DMS 273 treated with DMSO at 0.1 percent for 48 hours (cell line): ENCODE measurements at places on chromosomes 3 and 15.
A peak's percentile ranks its signal among the peaks of the same experiment; 100 is the strongest.

DNA sequence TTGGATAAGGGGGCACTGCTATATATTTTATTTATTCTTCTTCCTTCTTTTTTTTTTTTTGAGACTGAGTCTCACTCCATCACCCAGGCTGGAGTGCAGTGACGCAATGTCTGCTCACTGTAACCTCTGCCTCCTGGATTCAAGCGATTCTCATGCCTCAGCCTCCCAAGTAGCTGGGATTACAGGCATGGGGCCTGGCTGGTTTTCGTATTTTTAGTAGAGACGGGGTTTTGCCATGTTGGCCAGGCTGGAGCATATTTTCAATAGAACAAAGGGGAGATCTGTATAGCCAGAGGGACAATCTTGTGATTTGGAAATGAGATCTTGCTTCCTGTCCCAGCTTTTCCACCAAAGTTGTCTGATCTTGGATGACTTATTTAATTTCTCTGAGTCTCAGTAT, 133.1 kb upstream of the ABHD17C start:
- DNase-seq: no peak

DNA sequence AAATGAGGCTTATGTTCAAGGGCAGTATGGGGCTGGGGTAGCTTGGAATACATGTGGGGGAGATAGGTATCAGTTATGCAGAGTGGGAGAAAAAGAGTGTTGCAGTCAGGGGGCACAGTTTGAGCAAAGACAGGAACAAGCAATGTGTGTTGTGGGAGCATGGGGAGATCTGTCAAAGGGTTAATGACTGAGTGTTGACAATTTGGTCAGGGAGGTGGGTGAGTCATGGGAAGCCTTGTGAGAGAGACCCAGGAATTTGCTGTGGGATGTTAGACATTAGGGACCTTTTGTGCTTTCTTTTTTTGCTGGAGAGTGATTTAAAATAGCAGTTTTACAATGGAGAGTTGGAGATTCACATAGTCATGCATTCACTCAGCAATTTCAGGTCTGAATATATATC, 221.6 kb upstream of the NR2E3 start:
- no peak for DNase-seq

GRCh38 chr3:191005790-191006189, 143.3 kb upstream of the GMNC start:
- no peak for DNase-seq

- DNase-seq: no peak
Measured at GRCh38 chr3:58173669-58174398, 36.9 kb downstream of the DNASE1L3 start.

- no peak for DNase-seq
Measured at GRCh38 chr15:54250326-54250725, 272.1 kb downstream of the UNC13C start.

DNA sequence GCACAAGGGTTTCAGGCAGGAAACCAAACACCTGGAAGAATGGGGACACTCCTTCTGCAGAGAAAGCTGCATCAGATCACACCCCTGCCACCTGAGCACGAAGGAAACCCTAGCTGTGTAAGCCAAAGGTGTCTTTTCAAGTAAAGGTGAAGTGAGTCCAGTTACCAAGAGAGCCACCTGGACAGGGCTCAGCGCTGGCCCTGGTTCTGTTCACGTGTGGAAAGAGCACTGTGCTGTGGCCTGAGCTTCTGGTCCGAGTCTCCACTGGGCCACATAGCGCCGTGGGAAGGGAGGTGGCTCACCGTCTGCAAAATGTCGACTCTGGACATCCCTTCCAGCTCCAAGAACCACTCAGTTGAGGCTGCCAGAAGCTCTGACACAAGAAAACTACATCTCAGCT, 151.1 kb downstream of the ADAMTS17 start:
- no peak for DNase-seq

GRCh38 chr3:13868844-13869724, 10.8 kb downstream of the WNT7A start:
- no peak for DNase-seq

DNA sequence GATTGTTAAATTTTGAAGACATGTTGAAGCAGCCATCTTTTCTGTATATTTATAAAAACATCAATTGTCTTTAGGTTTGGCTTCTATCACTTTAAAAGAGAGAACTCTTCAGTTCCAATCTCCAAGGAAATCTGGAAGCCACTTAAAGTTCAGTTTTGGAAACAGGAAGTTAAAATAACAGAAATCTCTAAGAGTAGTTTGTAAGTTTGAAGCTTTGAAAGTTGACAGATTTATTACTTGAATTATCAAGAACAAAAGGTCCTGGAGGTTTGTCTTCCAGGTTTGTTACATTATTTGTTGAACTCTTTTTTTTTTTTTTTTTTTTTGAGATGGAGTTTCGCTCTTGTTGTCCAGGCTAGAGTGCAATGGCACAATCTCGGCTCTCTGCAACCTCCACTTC, 30.0 kb downstream of the RNF111 start:
- no peak for DNase-seq

- DNase-seq: no peak
Measured at GRCh38 chr15:101136381-101137268, 115.2 kb downstream of the CHSY1 start.

DNA sequence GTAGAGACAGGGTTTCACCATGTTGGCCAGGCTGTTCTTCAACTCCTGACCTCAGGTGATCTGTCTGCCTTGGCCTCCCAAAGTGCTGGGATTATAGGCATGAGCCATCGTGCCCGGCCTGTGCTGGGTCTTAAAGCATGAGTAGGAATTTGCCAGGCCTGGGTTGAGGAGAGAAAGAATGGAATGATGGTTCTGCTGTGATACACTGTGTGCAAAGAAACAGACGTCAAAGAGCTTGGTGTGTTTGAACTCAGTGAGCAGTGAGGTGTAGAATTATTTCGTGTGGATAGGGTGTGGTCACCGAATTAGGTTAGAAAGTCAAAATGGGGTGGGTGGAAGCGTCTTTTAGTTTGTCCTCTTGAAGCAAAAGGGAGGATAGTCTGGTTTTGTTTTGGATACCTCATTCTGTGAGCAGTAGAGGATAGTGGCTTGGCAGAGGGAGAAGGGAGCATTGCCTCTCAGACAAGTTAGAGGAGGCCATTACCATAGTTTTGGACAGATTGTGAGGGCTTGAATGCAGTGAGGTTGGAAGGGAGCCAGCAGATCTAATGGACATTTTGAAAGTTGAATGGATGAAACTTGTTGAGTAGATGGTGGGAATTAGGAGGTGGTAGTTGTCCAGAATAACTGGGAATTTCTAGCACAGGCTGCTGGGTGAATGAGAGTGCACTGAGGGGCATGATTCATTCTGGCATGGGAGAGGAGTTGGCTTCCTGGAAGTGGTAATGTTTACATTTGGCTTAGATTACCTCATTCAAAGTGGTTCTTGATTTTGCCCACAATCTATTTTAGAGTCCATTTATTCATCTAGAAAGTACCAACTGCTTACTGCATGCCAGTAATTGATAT, 27.2 kb downstream of the AKAP13 start:
- peak; percentile 35 for DNase-seq

GRCh38 chr3:36852071-36852470, 87.7 kb upstream of the DCLK3 start:
- no peak for DNase-seq

- DNase-seq: no peak
Measured at GRCh38 chr15:40204100-40204499, 34.8 kb upstream of the PAK6 start.

- DNase-seq: no peak
Measured at GRCh38 chr3:69929019-69929418, 70.5 kb upstream of the SAMMSON start.

DNA sequence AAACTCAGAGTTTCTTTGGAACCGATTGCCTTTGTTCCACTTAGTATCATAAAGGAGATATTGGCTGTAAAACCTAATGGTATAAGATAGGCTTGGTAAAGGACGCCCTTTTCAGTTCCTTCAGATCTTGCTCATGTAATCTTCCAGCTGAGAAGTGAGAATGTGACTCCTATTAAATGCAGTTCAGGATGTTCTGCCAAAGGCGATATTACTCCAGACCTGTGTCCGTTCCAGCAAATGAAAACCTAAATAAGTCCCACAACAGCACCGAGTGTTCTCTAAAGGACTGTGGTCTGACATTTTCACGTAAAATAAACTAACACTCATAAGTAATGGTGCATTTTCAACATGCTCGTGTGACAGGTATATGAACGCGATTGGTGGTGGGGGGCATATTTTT, 276.2 kb downstream of the FEZF2 start:
- no peak for DNase-seq

DNA sequence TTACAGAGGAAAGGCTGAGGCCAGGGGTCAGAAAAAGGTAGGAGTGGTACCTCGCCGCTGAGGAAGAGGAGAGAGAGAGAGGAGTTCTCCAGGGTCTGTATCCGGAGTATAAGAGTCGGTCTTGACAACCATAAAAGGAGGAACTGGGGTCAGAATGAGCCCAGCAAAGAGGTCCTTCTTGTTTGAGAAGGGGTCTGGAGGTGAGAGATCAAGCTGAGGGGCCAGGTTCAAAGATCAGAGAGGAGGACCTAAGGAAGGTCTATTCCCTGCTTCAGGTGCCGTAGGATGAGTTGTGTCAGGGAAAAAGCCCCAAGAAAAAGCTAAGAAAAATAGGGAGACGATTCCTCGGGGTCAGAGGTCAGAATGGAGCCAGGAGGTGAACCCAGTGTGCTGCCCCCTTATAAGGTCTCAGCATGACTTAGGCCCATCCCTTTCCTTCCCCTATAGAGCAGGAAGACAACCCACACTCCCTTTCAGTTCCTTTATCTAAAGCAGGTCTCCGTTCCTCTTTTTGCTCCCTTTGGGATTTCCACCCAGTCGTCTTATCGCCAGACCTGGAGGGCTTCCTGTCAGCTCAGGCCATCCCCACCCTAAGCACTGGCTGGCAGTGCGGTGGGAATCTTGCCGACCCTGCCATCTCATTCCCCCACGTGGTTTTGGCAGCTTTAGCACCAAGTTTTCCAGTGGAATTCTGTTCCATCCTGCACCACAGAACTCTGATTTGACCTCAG, 651 bp downstream of the MTMR14 start:
- DNase-seq: no peak

DNA sequence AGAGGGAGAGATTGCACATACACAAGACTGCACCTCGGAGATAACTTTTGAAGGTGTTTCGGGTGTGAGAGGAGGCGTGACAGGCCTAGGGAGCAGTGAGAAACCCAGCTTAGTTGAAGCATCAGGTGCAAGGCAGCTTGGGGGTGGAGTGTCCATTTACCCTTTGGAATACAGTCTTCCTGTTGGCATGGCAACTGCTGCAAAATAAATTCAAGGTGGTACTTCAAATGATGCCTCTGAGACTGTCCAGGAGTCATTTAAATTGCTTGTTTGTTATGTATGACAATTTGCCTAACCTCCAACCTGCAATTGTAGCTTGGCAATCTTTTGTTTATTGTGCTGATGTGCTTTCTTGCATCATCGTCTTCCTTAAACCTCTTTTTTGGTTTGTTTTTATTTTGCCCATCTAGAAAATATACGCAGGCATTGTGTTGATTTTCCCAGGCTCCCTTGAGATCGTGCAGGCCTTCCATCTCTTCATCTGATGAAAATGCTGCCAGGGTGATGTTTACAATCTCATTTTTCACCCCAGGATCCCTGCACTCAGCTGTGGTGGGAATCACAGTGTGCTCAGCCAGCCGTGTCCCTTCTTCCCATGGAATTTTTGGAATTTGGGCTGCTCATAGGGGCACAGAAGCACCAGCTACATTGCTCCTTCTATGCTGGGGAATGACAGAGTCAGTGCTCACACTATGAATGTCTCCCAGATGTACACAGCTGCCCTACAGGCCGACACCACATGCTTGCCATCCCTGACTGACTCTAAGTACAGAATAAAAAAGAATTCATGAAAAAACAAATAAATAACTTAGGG, 583.1 kb upstream of the CFAP20DC start:
- no peak for DNase-seq

DNA sequence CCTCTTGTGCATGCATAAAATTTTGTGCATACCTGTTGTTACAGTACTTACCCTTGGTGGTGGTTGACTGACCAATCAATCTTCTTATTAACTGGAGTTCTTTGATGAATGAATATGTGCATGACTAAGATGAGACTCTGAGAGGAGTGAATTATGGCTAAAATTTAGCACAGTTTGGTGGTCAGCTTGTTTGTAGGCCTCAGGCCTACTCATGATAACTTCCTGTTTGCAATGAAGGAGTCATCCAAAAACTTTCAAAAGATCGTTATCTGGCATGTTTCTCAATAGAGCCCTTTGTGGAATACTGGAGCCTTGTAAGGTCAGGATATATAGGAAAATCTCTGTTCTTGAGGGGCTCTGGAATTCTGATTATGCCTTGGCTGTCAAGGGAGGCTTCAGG, 66.5 kb downstream of the LEKR1 start:
- DNase-seq: no peak

DNA sequence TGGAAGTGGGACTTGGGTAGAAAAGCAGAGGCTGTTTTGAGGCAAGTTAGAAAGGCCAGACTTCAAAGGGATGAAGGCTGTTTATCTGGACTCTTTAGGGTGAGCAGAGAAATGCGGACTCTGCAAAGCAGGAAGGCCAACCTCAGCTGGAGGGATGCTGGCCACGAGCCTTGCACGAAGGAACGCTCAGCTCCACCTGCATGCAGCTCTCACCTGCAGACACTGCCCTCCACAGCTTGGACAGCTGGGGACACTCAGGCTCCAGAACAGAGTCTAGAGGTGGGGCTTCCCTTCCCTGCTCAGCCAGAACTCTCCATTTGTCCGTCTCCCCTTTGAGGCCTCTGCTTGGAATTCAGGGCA, 229.7 kb downstream of the ADAMTS17 start:
- DNase-seq: no peak

GRCh38 chr3:134955874-134956273, 160.8 kb downstream of the EPHB1 start:
- no peak for DNase-seq

GRCh38 chr3:106114848-106115247, 246.0 kb upstream of the CBLB start:
- no peak for DNase-seq

- DNase-seq: no peak
Measured at GRCh38 chr3:74287557-74287956, 326.9 kb downstream of the CNTN3 start.

DNA sequence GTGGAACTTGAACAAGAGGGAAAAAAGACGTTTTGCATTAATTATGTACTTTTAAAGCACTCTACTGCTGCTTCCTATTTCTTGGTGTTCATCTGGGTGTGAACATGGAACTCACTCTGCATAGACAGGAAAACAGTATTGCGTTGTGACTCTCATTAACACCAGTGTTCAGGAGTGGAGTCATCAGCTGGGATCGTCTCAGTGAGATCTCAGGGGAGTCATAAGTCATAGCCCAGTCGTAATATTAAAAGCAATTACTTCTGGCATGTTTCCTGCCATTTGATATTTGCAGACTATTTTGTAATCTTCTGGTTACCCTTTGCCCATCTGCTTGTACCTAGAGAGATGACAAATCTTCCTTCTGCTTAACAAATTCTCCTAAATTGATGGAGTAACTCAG, 462.0 kb upstream of the ATP11B start:
- DNase-seq: no peak

DNA sequence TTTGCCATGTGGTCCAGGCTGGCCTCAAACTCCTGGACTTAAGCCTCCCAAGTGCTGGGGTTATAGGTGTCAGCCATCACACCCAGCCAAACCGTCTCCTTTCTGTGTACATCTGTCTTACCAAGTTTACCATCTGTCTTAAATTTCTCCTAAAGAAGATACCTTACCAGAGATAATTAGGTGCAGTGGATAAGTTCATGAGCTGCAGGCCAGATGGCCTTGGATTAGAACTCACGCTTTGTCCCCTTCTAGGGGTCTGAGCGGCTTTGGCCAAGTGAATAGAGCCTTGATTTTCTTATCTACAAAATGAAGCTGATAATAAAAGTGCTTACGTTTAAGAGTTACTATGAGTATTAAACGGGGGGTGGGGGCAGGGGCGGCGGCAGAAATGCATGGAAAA, 103.9 kb downstream of the SUCLG2 start:
- peak; percentile 52 for DNase-seq

GRCh38 chr15:67976506-67977073, 77.5 kb upstream of the PIAS1 start:
- DNase-seq: no peak
